Activated naive CD8-positive, alpha-beta T cell treated with anti-CD3 and anti-CD28 coated beads for 36 hours (primary cell): ENCODE measurements at places on chromosomes 5 and 9. TPM values are rescaled to one million over a fixed set of nuclear protein-coding genes. Genes with fewer than 3 reads are reported as not detected.

TMEM171 gene
- total RNA-seq = not detected

GRM6 gene
- not detected for total RNA-seq

NMUR2 gene
- total RNA-seq = not detected

DNA sequence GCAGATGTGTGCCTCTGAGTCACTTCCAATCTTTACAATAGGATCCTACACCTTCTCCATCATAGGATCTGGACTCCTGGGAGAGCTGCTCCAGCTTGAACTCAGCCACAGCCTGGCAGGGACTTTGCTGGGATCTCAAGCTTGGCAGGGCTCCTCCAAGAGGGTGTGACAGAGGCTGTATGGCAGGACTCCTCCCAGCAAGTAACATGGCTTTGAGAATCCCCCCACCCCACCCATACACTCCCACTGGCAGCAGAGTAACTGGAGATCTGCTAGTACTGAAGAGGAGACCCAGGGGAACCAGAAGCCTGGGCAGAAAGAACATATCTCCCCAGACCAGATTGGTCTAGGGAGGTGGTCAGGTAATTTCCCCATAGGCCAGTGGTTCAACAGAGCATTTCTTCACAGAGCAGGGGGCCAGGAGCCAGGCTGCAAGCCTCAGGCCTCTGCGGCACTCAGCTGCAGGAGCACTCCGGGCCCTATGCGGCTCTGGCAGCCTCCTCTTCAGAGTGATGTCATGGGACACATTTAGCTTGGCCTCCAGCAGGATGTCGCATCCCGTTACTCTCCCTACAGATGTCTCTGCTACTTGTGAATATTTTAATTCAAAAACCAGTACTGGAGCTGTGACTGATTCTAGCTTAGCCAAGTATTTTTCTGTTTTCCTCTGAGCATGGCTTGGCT lies 1.7 kb upstream of the ACSL6 start:
- no peak for DNase-seq

- DNase-seq = no peak
Observed at GRCh38 chr5:172266071-172266675, 17.4 kb downstream of the UBTD2 start.

- DNase-seq = peak; percentile 52
Observed at GRCh38 chr9:77177894-77178794, 810 bp downstream of the VPS13A start.

SLC23A1 gene
- not detected for total RNA-seq

- no peak for DNase-seq
Observed at GRCh38 chr9:37972351-37972848, 68.5 kb upstream of the SLC25A51 start.

- no peak for DNase-seq
Observed at GRCh38 chr9:121868626-121869025, 217.2 kb downstream of the DAB2IP start.

C5orf58 gene
- not detected for total RNA-seq

DNA sequence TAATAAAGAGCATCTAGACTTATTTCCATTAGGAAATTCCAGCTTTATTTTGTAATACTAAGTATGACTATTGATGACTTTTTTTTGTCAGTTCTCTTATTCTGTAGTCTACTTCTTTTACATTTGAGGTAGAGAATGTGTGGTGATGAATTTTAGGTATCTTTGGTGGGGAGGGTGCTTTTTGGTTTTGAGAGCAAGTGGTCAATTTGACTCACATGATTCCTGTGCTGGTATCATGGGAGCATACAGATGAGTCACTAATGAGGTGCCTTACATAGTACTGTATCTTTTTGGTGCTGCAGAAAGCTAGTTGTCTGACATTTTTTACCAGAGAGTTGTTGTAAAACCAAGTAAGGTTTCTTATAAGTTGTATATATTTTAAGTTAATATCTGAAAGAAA lies 35.3 kb downstream of the ERBIN start:
- DNase-seq = no peak

- no peak for DNase-seq
Observed at GRCh38 chr9:126666155-126666803, 52.6 kb downstream of the LMX1B start.

- DNase-seq = no peak
Observed at GRCh38 chr5:58107704-58108103, 352.2 kb downstream of the PLK2 start.

FER gene
- 9.0 TPM for total RNA-seq

- no peak for DNase-seq
Observed at GRCh38 chr5:155728146-155728856, 598.7 kb upstream of the SGCD start.

DNA sequence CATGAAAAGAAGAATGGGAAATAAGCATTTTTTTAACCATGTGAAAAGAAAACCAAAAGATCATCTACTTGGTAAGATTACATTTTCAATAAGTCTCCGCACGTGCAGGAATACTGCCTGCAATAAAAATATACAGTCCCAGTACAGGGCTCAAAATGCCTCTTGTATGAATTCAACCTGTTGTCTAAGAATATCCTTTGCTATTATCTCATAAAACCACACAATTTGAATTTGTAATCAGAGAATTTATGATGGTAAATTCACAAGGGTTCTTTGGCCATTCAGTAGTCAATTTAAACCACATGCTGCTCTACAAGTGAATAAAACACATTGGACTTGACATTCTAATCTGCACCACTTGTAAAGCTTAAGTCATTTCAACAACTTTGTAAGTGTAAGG lies 46.6 kb downstream of the ST8SIA4 start:
- no peak for DNase-seq

ZNF366 gene
- not detected for total RNA-seq

LRRC19 gene
- total RNA-seq = not detected

GRCh38 chr5:151448038-151448985 lies 909 bp downstream of the SLC36A1 start:
- peak; percentile 9 for DNase-seq

CPLANE1 gene
- total RNA-seq = 5.8 TPM

GARNL3 gene
- 2.0 TPM for total RNA-seq

DNA sequence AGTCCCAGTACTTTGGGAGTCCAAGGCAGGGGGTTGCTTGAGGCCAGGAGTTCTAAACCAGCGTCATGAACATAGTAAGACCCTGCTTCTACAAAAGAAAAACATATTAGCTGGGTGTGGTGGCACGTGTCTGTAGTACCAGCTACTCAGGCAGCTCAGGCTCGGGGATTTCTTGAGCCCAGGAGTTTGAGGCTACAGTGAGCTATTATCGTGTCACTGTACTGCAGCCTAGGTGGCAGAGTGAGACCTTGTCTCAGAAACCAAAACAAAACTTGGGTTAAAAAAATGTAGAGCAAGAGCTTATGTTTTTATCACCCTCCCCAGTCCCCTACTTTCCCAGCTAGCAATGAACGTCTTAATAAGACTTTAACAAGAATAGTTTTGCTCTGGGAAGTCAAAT lies 46.7 kb downstream of the UHRF2 start:
- DNase-seq = no peak

DNA sequence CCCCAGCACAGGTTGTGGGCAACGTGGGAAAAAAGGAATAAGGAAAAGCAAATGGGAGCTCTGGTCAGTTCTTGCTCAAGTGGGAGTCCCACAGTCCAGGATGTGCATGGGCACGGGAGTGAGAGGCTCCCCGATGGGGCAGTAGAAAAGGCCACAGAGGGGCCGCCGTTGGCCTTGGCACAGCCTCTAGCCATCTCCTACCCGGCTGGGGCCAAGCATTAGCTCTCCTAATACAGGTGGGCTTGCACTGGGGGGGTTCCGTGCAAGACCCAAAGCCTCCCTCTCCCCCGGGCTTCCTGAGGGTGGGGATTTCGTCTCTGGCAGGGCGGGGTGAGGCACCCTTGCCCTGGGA lies 212.2 kb upstream of the MVB12B start:
- no peak for DNase-seq

FOXD4 gene
- not detected for total RNA-seq

GRCh38 chr5:145925353-145925752 lies 11.0 kb upstream of the SH3RF2 start:
- DNase-seq = no peak

DNA sequence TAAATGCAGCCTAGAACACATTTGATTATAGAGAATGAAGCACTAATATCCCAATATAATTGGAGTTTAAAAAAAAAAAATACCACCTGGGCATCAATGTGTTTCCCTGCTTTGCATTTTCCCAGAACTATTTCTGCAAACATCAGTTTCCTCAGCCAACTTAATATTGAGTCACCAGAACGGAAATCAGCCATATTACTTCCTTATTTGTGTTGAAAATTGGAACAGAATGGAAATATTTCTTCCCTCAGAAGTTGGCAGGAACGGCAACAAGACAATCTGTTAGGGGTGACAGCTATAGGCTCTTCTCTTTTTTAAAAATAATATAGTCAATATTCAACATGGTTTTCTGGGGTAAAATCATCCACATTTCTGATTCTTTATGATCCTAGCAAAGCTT lies 4.0 kb downstream of the MFAP3 start:
- no peak for DNase-seq

DNA sequence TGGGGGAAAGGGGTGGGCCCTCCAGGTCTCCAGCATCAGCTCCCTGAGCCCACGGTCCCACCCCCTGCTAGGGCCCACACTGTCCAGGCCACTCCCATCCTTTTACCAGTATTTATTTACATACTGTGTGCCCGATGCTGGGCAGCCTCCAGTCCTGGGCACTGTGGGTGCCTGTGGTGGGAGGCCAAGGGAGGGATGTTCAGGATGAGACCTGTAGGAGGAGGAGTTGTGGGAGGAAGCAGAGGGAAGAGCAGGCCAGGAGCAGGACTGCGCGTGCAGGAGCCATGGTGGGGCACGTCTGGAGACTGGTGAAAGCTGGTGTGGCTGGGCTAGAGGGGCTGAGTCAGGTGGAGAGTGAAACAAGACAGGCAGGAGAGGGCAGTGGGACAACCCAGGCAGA lies 267.4 kb downstream of the HSPA4 start:
- no peak for DNase-seq

GRCh38 chr5:170913573-170913972 lies 51.8 kb downstream of the RANBP17 start:
- DNase-seq = no peak

DNA sequence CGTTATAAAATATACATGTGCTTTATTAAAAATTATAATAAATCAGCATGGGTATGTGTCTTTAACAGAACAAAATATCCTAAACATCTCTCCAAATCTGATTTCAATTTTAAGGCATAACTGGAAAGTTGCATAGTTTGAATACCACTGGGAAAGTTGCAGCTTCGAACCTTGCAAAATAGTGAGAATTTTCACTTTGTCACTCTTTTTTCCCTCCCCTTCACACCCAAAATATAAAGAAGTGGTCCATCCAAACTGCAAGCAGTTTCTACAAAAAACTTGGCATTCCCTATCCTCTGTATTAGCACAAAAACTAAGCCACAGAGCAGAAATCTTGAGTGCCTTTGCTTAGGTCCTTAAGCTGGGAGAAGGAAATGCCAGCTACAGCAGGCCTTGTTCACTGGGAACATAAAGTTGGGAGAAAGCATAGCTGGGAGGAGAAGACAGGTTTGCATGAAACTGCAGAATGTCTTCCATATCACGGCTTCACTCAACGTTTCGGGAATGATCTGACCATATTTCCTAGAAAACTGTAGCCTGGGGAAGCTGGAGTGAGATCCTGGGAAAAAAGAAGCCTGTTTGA lies 400.3 kb downstream of the EBF1 start:
- no peak for DNase-seq

DNA sequence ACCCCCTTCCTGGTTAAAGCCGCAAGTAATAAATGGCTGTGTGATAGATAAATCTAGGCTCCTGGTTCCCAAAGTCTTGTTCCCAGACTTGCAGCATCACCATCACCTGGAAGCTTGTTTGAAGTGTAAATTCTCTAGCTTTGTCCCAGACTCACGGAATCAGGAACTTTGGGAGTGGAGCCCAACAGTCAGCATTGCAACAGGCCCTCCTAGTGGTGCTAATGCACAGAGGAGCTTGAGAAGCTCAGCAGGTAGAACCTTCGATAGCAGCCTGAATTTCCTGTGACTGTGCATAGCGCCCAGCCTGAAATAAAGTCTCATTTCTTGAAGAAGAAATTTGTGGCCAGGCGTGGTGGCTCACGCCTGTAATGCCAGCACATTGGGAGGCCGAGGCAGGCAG lies 30.3 kb upstream of the MELK start:
- DNase-seq = no peak

- DNase-seq = no peak
Observed at GRCh38 chr9:100222674-100223073, 123.6 kb downstream of the INVS start.

TMEM215 gene
- not detected for total RNA-seq

DNA sequence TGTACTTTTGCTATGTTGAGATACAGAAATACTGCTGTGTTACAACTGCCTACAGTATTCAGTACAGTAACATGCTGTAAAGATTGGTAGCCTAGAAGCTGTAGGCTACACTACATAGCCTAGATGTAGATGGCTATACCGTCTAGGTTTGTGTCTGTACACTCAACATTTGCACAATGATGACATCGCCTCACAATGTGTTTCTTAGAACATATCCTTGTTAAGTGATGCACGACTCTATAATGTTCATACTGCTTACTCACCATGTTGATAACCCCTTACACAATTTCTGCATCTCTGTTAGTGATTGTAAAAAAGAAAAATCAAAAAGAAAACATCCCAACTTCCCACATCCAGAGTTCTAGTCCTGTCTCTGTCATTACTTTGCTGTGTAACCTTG lies 450.0 kb downstream of the CCDC171 start:
- no peak for DNase-seq

DNA sequence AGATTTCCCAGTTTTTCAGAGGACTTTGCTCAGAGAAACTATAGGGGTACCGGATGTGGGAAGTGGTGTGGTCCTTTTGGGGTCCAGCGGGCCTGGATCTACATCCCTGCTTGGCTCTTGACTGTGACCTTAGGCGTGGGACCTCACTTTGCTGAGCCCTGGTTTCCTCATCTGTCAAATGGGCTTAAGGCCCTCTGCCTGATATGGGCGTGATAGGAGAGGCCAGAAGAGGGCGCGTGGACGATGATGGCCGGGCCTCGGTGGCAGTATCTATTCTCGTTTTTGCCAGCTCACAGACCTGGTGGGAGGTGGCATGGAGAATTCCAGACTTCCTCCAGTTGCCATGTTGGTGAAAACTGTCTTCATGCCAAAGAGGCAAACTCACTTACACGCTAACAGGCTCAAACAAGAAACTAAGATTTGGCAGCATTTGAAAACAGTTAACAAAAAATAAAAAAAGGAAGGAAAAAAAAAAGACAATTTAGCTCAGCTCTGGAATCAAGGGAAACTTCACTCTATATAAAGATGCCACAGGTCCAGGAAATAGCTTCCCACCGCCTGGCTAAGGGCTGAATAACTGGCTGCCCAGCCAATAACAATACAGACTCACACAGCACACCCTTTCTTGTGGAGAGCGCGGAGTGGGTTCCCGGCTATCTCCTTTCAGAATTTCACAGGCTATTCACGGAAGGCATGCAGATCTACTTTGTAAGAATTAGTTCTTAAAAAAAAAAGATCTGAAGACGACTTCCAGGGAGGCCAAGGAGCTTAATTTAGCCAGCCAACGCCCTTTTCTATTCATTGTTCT lies 1.7 kb downstream of the SH3PXD2B start:
- DNase-seq = no peak

ZSWIM6 gene
- 3.2 TPM for total RNA-seq

- DNase-seq = no peak
Observed at GRCh38 chr9:95907794-95908193, 32.3 kb downstream of the ERCC6L2 start.

NTRK2 gene
- total RNA-seq = not detected

RNF224 gene
- total RNA-seq = not detected
